NAMALWA (cell line): ENCODE measurements at places on chromosomes 5 and 9.

- DNase-seq, result peak; percentile 71
Observed at GRCh38 chr5:148457183-148457620, 73.4 kb downstream of the FBXO38 start.

- DNase-seq, result no peak
Observed at GRCh38 chr5:153863951-153864350, 174.8 kb downstream of the FAM114A2 start.

DNA sequence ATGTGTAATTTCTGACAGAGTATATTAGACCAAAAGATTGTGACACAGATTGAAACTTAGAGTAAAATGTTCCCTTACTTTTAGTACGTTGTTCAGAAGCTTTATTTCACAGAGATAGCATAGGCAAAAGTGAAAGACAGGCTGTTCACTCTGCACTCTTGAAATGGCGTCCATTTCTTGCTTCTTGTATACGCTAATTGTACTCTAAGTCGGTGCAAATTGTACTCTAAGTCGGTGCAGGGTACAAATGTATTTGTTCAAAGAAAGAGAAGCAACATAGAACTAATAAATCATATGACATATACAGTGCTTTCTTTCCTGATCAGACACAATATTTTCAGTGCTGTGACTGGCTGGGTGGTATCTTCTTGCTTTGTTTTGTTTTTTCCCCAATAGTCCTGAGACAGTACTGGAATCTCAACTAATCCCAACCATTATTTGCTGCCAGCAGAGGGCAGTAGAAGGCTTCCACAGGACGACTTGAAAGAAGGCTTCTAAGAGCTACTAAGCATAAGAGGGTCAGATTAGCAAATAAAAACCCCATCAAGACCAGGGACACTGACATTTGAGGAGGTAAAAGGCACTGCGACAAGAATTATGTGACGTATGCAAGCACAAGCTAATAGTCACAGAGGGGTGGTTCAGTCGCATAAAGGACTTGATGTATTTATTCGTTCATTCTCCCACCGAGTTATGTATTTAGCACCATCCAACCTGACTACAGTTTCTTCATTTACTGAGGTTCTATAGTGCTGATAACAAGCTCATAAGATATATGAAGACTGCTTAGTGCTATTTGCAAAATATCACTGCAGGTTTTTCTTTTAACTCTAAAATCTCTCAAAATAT, 831.8 kb downstream of the TAF11L14 start:
- peak; percentile 82 for DNase-seq

- no peak for DNase-seq
Observed at GRCh38 chr9:37784291-37784615, 611 bp downstream of the EXOSC3 start.

- no peak for DNase-seq
Observed at GRCh38 chr9:106785200-106785599, 77.8 kb upstream of the ZNF462 start.

- no peak for DNase-seq
Observed at GRCh38 chr9:95979446-95979845, 104.0 kb downstream of the ERCC6L2 start.

GRCh38 chr9:124626276-124626675, 119.1 kb upstream of the NR5A1 start:
- DNase-seq, result no peak

DNA sequence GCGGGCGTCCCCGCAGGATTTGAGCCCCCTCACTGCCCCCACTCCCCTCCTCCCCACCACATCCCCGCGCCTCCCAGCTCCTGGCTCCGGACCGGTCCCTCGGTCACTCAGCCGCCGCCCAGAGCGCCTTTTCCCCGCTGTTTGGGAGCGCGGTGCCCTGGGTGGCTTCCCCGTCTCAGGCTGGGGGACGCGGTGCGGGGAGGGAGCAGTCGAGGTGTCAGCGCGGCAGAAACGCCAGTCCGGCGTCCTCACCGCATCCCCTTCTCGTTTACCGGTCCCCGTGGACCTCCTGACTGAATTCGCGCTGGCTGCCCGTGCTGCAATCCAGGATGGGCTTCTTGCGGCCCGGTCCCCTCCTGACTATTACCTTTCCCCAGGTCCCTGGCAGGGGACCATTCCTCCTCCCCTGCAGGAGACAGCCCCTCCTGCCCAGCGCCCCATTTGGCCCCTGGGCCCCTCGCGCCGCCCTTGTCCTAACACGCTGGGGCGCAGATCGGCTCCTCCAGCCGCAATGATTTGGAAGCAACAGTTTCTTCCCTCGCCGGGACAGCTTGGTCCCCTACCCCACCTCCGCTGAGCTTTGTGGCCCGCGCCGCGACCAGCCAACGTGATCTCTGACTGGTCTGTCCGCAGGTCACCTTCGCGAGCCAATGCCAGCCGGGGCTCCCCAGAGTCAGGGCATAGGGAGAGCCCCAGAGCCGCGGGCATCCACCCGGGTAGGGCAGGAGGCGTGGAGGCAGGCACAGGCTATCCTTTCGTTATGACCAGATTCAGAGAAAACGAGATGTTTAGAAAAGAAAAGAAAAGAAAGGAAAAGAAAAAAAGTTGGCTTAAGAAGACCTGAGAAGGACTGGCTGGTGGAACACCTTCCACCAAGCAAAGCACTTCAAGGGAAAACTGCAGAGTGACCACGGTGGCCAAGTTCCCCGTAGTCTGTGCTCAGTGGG, 1.2 kb downstream of the ANKRD33B start:
- peak; percentile 39 for DNase-seq

GRCh38 chr5:53381-54174, 38.4 kb upstream of the PLEKHG4B start:
- DNase-seq, result no peak

DNA sequence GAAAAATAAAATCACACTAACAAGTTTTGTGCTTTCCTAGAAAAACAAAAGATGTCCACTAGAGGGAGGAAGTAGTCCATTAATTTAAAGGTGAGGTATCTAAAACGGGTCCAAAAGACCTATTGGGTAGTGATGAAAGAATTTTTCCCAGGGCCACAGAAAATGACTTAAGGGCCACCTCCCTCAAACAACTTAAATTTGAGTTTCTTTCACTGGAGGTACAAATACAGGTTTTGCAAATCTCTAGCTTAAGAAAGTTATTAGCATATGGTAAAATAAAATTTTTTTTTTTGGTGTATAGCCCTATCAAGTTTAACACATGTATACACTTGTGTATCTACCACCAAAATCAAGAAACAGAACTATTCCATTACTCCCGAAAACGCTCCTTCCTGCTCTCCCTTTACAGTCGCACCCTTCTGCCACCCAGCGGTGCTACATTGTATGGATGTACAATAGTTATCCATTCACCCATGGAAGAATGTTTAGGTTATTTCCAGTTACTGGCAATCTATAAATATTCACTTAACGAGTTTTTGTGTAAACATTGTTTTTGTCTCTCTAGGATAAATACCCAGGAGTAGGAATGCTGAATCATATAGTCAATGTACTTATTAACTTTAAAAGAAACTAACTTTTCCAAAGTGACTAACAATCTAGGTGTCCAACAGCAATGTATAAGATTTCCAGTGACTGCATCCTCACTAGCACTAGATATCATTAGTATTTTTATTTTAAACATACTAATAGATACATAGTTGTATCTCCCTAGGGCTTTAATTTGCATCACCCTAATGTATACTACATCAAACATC, 21.9 kb downstream of the DEPDC1B start:
- DNase-seq, result peak; percentile 55

- DNase-seq, result no peak
Observed at GRCh38 chr5:17160756-17161040, 56.7 kb upstream of the BASP1 start.

DNA sequence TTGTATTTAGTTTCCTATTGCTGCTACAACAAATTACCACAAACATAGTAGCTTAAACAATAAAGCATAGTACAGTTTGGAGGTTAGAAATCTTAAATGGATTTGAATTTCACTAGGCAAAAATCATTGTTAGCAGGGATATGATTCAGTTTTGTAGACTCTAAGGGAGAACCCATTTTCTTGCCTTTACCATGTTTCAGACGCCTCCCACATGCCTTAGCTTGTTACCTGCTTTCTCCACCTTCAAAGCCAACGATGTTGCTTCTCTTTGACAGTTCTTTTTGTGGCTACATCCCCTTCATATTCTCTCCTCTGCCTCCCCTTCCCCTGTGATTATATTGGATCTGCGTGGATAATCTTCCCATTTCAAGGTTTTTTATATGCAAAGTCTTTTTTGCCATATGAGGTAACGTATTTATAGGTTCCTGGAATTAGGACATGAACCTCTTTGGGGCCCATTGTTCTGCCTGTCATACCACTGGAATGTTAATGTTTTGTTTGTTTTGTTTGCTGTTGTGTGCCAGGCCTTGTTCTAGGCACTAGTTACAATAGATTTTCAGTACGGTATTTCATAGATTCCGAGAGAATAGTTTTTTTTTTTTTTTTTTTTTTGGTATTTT, 54.1 kb downstream of the UHRF2 start:
- no peak for DNase-seq

DNA sequence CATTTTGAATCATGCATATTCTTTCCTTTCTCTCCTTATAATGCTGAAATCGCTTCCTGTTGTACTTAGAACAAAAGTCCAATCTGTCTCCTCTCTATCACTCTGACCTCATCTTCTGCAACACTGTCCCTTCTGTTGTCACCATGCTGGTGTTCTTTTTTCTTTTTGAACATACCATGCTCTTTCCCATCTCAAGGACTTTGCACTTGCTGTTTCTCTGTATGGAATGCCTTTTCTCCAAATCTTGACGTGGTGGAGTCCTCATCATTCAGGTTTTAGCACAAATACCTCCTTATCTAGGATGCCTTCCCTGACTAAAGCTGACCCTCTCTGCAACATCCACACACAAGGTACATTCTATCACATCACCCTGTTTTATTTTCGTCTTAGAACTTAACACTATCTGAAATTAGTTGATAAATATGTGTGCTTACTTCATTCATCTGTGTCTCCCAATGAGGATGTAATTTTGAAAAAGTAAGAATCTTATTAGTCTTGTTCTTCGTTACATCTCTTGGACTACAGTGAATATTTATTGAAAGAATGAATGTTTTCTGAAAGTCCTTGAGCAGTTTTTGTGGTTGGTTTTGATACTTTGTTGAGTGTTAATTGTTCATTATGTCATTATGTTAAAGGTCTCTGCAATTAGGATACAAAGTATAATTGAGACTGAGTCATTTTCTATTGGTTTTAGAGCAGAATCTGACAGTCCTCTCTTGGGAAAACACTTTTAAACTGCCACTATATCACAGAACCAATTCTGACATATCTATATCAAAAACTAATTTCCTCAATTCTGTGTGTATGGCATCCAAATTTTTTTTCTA, 145.3 kb upstream of the RASA1 start:
- DNase-seq, result peak; percentile 7
